ENCODE measurements at places on chromosomes 7 and 10.
A peak's percentile ranks its signal among the peaks of the same experiment; 100 is the strongest.

DNA sequence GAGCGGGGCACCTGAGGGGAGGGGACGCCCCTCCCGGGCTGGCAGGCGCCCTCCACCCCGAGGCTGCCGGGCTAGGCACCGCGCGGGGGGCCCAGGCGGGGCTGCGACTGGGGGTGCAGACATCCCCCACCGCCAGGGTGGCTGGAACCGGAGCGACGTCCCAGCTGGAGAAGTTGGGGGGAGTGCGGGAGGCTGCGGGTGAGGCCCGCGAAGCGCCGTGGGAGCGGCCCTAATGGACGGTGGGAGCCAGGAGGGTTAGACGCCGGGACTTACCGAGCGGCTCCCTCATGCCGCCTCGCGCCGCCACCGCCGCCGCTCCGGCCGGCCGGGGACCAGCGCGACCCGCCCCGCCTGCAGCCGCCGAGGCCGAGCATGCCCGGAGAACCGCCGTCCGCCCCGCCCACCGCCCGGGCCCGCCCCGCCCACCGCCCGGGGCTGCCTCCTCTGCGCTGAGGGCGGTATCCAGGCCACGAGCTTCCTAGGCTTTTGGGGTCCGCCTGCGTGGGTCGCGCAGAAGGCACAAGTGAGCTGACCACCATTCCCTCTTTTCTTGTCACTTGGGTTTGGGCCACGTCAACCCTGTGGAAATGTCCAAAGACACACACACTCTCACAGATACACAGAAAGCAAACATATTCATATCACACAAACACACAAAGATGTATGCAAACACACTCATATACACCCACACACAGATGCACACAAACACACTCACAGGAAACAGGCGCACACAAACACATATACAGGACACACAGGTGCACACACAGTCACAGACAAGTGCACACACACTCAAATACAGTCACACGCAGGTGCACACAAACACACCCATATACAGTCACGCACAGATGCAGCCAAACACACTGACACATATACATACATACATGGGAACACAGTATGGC, at the start of gene JCAD:
Gene JCAD (minus strand): TSS at position 378 of the 899 bp plus-strand sequence. CDS start 11,774 bp downstream, outside the sequence.
- no peak for DNase-seq

DNA sequence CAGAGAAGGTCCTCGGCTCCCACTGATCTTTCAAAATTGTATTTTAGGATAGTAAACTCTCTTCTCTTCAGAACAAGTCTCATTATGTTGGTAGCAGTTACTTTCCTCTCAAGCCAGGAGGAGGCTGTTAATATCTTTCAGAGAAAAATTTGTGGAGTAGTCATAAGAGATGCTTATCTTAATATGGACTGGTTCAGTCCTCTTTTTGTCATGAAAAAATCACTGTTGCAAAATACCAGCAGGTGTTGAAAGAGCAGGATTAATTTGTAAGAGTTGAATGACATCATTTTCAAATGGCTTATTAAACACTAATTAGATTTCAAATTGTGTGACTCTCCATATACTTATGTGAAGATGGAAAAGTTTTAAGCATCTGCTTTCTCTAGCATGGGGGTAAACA, 662.5 kb downstream of the POM121L12 start:
- DNase-seq = no peak

DNA sequence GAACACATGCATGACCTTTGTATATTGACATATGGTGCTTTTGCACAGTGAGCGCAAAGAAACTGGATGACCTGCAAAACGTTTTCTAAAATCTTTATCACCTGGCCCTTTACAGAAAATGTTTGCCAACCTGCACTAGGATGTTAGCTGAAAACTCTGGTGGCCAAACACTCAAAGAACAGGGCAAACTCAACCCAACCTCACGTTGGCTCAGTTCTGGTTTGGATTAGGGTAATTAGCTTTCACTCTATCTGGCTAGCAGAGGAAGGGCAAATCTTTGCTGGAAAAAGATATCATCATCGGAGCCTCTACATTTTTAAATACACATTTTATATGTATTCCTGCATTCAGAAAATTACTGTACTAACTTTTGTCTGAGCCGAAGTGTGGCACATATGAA, 688.9 kb downstream of the PHTF2 start:
- DNase-seq = no peak

GRCh38 chr7:37552030-37552429, 103.4 kb upstream of the ELMO1 start:
- DNase-seq = no peak

DNA sequence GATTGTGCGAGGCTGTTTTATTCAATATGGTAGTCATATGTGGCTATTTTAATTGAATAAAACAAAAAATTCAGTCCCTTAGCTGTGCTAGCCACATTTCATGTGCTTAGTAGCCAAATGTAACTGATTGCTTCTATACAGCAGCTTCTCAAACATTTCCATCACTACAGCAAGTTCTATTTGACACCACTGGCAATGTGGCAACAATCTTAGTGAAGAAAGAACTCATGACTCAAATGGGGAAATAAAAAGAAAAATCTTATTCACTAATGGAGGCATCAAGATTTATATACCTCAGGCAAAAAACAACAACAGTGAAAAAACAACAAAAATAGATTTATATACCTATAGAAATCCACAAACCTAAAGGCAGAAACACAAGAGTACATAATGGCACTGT, 17.9 kb downstream of the SEM1 start:
- no peak for DNase-seq

DNA sequence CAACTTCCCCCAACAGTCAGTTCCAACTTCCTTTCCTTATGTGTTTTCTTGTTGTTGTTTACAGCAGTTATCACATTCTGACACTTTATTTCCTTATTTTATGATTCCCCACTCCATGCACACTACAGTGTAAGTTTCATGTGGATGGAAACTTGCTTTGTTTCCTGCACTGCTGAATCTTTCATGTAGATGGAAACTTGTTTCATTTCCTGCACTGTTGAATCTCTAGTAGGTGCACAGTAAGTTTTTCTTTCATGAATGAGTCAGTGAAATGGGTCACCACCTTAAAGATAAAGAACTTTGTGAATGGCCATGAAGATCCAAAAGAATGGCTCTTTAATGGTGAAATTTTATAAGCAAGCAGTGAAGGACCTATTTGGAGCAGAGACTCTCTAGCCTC, 61.4 kb downstream of the SHOC2 start:
- DNase-seq = no peak

GRCh38 chr7:11681461-11681860, 150.5 kb downstream of the THSD7A start:
- no peak for DNase-seq

- peak; percentile 58 for DNase-seq
These were observed at the start of gene IL15RA for GRCh38 chr10:5977471-5978229. Gene IL15RA (minus strand): TSS chr10:5977543. CDS start chr10:5977492, 51 bp downstream.

GRCh38 chr7:44769776-44770294, 21.2 kb downstream of the ZMIZ2 start:
- no peak for DNase-seq

DNA sequence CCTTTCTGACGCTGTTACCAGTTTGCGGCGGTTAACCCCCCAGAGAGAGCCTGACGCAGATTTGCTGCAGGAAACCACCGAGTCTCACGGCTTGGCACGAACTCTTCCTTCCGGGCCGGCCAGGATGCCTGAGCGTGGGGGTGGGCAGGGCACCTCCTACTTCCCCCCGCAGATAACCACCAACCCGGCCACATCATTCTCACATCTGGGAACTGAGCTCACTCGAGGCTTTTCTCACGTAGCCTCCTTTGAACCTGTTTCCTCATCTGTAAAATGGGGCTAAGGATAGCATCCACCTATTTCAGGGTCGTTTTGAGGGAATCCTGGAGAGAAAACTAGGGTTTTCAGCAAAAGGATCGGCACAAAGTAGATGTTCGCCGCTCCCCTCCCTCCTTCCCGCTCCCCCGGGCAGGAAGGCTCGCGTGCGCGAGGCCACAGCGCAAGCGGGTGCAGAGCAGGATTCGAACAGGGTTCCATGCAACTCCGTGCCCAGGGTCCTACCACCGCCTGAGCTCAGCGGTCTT, 23.6 kb downstream of the DDIT4 start:
- DNase-seq = no peak

GRCh38 chr7:52518869-52519268, 516.6 kb upstream of the POM121L12 start:
- no peak for DNase-seq

DNA sequence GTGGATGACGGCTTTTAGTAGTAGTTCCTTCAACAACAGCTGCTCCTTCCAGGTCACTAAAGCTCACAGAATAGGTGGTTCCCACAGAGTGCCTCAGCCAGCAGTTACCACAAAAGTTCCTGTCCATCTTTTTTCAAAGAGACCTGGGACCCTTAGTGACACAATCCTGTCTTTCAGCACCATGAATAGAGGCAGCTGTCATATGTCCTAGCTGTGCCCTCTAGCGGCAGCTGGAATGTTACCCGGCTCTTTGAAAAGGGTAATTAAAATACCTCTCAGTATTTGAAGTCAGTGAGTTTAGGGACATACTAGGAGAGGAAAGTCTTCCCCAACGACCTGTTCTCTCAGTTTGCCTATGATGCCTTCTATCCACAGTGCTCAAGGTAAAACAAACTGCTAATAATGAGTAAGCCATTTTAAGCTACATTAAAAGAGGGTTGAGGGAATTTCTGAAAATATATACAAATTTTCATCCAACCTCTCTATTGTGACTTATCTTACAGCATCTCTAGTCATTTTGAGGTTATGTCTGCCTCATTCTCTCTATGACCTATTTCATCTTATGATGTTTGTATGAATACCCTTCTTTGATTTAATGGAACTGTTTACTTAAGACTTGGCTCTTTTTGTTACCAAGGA, 290.8 kb downstream of the NXPH1 start:
- peak; percentile 13 for DNase-seq

- DNase-seq = no peak
These were observed 14.1 kb downstream of the USP54 start for GRCh38 chr10:73576890-73577591.

DNA sequence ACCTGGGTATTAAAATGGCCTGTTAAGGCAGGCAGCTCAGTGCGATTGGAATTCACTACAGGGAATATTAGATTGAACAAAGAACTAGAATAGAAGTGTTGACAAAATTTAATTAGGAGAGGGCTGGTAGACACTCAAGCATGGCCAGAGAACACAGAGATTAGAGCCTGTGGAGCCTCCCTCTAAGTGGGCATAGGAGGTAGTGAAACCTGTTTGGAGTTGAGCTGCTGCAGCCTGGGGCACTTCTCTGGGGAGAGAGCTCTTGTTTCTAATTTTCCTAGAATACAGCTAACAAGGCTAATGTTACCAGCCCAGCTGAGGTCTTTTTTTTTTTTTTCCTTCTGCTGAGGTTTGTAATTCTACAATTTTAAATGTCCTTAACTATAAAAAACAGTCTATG, 46.4 kb downstream of the TMEM168 start:
- peak; percentile 4 for DNase-seq

DNA sequence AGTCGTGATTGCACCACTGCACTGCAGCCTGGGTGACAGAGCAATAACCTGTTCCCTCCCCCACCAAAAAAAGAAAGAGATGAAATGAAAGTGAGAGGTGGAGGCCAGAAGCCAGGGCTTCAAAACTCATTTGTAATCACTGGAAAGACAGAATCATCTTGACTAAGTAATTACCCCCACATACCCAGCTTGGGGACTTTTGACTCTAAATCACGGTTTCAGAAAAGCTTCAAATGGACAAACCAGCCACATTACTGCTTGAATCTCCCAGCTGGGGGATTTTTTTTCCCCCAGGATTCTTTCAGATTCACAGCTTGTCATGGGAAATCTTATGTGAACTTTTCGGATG, 361.0 kb downstream of the FRMD4A start:
- no peak for DNase-seq

- no peak for DNase-seq
These were observed 33.5 kb upstream of the CCDC7 start for GRCh38 chr10:32412499-32412853.

DNA sequence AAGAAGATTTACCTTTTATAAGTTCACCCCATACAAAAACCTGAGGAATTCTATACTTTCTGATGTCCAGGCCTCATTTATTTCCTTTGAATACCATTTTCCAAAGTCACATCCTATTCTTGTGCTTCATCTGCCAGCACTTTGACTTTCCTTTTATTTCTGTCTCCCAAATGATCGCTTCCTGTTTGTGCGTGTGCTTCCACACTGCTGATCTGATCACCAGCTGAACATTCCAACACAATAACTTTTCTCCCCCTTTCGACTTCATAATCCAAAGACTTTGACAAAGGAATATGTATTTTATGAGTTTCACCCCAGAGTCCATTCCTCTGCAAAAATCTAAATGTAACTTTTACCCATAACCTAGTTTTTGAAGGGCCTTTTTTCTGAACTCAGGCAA, 3.1 kb downstream of the ELAPOR2 start:
- DNase-seq = no peak

DNA sequence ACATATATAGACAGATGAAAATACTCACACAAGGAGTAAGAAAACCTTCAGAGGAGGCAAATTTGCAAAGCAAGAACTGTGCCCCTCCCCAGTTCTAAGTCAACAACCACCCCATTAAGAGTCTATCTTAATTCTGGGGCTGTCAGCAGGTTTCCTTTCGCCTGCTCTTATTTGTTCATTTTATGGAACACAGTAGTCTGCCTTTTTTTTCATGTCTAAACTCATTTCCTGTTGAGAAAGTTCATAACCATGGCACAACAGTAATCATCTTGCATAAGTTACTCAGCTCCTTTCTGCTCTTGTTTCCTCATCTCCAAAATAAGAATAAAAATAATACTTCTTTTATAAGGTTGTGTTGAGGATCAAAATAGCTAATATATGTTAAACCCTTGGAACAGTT, 25.8 kb upstream of the AMPH start:
- no peak for DNase-seq

DNA sequence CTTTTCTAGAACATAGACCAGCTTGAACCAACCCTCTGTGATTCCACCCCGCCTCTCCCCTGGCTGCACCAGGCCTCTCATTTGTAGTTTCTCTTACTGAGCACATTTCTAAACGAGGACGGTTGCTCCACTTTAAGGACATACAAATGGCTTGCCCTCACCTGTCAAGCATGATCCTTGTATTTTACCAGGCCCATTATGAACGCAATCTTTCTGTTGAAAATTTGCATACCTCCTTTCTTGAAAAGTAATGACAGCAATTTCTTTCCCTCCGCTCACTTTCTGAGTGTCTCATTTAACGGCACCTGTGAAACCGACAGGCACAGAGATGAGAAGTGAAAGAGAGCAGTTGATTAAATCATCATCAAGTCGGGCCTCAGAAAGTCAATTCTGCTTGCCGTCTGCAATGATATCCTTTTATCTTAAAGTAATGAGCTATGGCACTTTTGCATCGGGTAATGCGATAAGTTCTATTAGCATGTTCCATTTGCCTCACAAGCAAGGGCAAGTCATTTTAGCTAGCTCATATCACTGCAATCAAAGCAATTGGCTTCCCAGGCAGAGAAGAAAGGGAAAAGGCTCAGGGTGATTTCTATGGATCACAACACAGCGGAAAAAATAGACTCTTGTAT, 705.6 kb upstream of the GALNT17 start:
- DNase-seq = no peak

Data from LNCaP clone FGC (cell line).